ENCODE measurements at places on chromosomes 4 and X.

DNA sequence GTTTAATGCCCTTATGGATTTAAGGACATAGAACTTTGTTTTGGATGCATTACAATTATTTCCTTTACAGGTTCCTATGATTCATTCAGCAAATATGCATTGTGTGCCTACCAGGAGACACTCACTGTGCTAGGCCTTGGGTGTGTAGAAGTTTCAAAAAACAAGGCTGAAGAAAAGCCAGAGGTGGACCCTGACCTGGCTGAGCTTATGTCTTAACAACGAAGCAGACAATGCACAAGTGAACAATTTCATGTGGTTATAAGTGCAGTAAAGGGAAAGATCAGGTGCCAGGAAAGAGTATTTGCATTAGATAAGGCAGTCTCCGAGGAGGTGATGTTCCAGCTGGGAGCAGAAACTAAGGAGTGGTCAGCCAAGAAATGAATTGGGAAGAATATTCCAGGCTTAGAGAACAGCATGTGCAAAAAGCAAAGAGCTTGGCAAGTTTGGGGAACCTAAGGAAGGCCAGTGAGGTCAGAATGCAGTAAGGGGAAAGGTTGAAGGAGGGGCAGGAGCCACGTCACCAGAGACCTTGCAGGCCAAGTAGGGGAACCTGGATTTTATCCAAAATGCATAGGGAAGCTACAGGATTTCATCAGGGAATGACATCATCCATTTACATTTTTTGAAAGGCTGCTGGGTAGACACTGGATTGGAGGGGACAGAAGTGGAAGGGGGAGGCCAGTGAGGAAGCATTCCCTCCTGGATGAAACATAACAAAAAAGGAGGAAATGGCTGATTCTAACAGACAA, 193.6 kb downstream of the SOWAHB start:
- no peak for DNase-seq

DNA sequence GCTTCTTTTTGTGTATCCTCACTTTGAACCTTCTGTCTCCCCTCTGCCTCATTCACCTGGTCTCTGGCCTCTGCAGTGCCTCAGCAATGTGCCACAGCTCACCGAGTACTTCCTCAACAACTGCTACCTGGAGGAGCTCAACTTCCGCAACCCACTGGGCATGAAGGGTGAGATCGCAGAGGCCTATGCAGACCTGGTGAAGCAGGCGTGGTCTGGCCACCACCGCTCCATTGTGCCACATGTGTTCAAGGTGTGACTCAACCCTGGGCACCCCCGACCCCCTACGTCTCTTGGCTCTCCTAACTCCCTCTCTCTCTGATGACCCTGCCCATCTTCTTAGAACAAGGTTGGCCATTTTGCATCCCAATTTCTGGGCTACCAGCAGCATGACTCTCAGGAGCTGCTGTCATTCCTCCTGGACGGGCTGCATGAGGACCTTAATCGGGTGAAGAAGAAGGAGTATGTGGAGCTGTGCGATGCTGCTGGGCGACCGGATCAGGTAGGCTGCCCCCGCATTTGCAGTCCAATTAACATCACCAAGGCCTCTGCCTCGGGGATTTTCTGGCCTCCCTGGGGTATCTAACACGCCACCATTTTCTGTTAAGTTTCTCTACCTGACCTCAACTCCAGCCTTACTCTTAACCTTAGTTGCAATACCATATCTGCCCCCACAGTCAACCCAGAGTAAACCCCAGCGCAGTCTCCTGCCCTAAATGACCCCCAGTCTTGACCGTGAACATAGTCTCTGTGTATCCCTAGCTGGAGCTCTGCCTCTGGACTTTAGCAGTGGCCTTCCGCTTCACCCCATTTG, 8.6 kb downstream of the USP11 start:
- no peak for DNase-seq

- DNase-seq = no peak
Measured at GRCh38 chrX:111431001-111431400, 19.0 kb upstream of the DCX start.

GRCh38 chrX:52979568-52979967, 21.2 kb upstream of the FAM156A start:
- DNase-seq = no peak

GRCh38 chr4:164177153-164177552, 576.8 kb upstream of the SMIM31 start:
- DNase-seq = no peak
